Stromal cell of bone marrow (primary cell): ENCODE measurements at places on chromosomes 4 and X.

- no peak for DNase-seq
Measured at GRCh38 chrX:65690057-65690855, 22.8 kb downstream of the MSN start.

- DNase-seq = no peak
Measured at GRCh38 chr4:24529555-24529954, 54.8 kb downstream of the DHX15 start.

GRCh38 chrX:81957900-81958545, 756.1 kb downstream of the SH3BGRL start:
- DNase-seq = no peak

- DNase-seq = no peak
Measured at GRCh38 chr4:11719879-11720278, 291.2 kb upstream of the HS3ST1 start.

- DNase-seq = no peak
Measured at GRCh38 chr4:85544751-85545150, 69.8 kb downstream of the ARHGAP24 start.

DNA sequence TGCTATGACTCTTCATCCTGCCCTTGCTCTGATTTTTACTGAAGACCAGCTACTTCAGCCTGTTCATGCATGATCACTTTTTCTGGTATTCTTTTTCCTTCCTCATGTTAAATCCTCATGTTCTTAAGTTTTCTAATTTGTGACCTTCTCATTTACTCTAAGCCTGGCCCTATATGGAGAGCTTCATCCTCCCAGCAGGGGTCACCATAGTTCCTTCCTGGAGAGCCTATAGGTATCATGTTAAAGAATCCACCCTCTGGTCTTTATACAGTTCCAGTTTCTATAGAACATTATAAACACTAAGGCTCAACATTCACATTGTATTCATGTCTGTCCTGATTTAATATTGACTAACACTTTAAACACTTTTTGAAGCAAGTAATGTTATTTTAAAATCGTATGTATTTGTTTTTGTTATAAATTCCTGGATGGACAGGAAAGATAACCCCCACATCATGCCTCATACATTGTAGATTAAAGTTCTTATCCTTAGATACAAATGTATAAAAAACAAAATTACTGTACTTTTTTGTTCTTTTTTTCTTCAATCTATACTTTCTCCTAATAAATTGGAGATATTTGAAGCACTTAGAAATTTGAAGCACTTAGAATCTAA, 53.8 kb upstream of the OTUD4 start:
- DNase-seq = peak; percentile 28

- no peak for DNase-seq
Measured at GRCh38 chrX:147763131-147763530, 148.6 kb upstream of the FMR1 start.

GRCh38 chr4:117137145-117137544, 51.8 kb upstream of the TRAM1L1 start:
- peak; percentile 89 for DNase-seq

DNA sequence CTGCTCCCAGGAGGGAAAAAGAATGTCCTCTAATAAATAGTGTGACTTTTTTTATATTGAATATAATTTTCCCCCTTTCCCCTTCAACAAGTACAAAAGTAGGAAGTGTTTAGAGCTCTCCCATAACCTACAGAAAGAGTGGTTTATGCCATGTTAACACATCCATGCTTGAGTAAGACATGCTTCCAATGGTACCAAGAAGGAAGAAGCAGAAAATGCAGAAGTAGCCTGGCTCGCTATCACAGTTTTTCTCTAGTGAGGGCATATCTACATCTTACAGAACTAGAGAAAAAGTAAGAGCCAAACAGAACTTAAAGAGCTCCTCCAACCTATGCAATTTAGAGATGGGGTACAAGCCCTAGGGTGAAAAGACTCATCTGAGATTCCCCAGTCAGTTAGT, 82.5 kb downstream of the ARHGEF9 start:
- no peak for DNase-seq

DNA sequence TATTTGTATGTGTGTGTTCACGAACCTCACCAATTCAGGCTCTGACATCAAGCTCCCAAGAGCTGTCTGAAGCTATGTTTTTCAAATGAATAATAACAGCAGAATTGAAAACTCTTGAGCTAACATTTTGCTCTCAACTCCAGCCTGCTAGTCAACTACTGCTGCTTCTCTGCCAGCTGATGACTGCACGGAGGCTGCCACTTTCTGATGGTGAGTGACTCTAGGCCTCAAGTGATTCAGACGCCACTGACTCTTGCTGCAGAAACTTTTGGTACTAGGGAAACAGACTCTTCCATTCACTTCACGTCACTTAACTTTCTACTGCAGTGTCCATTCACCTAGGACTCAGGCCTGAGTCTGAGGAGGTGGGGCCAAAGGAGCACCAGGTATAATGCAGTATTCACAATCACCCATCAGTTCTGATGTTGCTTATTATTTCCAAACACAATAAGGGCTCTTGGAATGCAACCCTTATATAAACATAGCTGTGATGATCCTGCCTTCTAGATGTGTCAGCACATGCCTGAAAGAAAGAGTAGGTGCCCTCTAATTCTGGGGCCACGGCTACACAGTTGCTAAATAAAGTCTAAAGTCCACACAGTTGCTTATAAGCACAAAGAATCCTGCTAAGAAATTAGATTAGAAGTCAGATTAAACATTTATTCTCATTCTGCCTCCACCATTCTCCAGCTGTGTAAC, 16.0 kb downstream of the PRDM8 start:
- DNase-seq = peak; percentile 70
